Smooth muscle cell of bladder (primary cell): ENCODE measurements at places on chromosomes 12 and 14. TPM values are rescaled to one million over a fixed set of nuclear protein-coding genes. Genes with fewer than 3 reads are reported as not detected.

The GZMB gene
- not detected in 2 replicates for total RNA-seq

The COX8C gene
- total RNA-seq = not detected in 2 replicates

The PTGES3 gene
- total RNA-seq = 33.1 and 48.4 TPM in 2 replicates

The PLBD1 gene
- total RNA-seq = 1.1 and 3.2 TPM in 2 replicates

The PLEKHA5 gene
- total RNA-seq = 43.7 and 54.9 TPM in 2 replicates

The CMA1 gene
- total RNA-seq = not detected in 2 replicates

The CMKLR1 gene
- total RNA-seq = 0.09 and 0.14 TPM in 2 replicates

The SIX4 gene
- total RNA-seq = 7.7 and 7.8 TPM in 2 replicates

The DPPA3 gene
- not detected in 2 replicates for total RNA-seq

The RBP5 gene
- not detected in 2 replicates for total RNA-seq

The ACOT6 gene
- not detected in 2 replicates for total RNA-seq

The GLT1D1 gene
- total RNA-seq = not detected in 2 replicates

The SERPINA12 gene
- not detected in 2 replicates for total RNA-seq

The STYK1 gene
- 0.09 and 0.14 TPM in 2 replicates for total RNA-seq

The CLEC2D gene
- total RNA-seq = 1.4 and 1.8 TPM in 2 replicates

The CLEC4D gene
- not detected in 2 replicates for total RNA-seq

The BTG1 gene
- 7.1 and 13.4 TPM in 2 replicates for total RNA-seq

The MAP1LC3B2 gene
- 0.14 and 0.28 TPM in 2 replicates for total RNA-seq

The TAS2R30 gene
- 2.9 and 3.3 TPM in 2 replicates for total RNA-seq

The RPS6KL1 gene
- 0.28 and 0.46 TPM in 2 replicates for total RNA-seq

The PRB2 gene
- not detected in 2 replicates for total RNA-seq

The GNB3 gene
- 0.92 and 1.3 TPM in 2 replicates for total RNA-seq

The OASL gene
- total RNA-seq = 0.09 and 0.57 TPM in 2 replicates

The C3AR1 gene
- total RNA-seq = 0.14 and 0.18 TPM in 2 replicates

The PPP1CC gene
- total RNA-seq = 64.7 and 65.5 TPM in 2 replicates

The HVCN1 gene
- 4.8 and 8.5 TPM in 2 replicates for total RNA-seq

The INHBE gene
- 9.0 and 12.7 TPM in 2 replicates for total RNA-seq

The INHBC gene
- total RNA-seq = not detected in 2 replicates

The BCL11B gene
- under 0.01 TPM in 1 of 2 replicates, not detected in the other for total RNA-seq

The SERPINA9 gene
- not detected in 2 replicates for total RNA-seq

The VRTN gene
- not detected in 2 replicates for total RNA-seq

The PLEKHD1 gene
- total RNA-seq = under 0.01 and 0.09 TPM in 2 replicates

The ADGRD1 gene
- 10.2 and 19.9 TPM in 2 replicates for total RNA-seq

The AICDA gene
- total RNA-seq = not detected in 2 replicates

The NOVA1 gene
- 1.4 and 1.6 TPM in 2 replicates for total RNA-seq

The ANKLE2 gene
- total RNA-seq = 52.4 and 63.3 TPM in 2 replicates

The CD4 gene
- total RNA-seq = 0.28 and 0.43 TPM in 2 replicates

The SETD1B gene
- total RNA-seq = 1.7 and 2.3 TPM in 2 replicates

The MYO1H gene
- 0.14 TPM in 1 of 2 replicates, not detected in the other for total RNA-seq

The OTUB2 gene
- total RNA-seq = 0.85 and 0.92 TPM in 2 replicates

The DDX11 gene
- total RNA-seq = 5.5 and 13.5 TPM in 2 replicates

The SPIC gene
- not detected in 2 replicates for total RNA-seq

The BTBD6 gene
- total RNA-seq = 31.9 and 41.1 TPM in 2 replicates

The KERA gene
- total RNA-seq = not detected in 2 replicates

The DNAAF2 gene
- 6.3 and 7.3 TPM in 2 replicates for total RNA-seq

The GCN1 gene
- total RNA-seq = 72.4 and 102 TPM in 2 replicates

The SIX6 gene
- not detected in 2 replicates for total RNA-seq

The IFNG-AS1 gene
- not detected in 2 replicates for total RNA-seq

The SLC17A8 gene
- total RNA-seq = not detected in 2 replicates

The COPS7A gene
- 78.9 and 89.7 TPM in 2 replicates for total RNA-seq

The MAPKAPK5 gene
- total RNA-seq = 23.2 and 26.8 TPM in 2 replicates
